ENCODE measurements at places on chromosomes 3 and 15. TPM values are rescaled to one million over a fixed set of nuclear protein-coding genes. Genes with fewer than 3 reads are reported as not detected.

- DNase-seq: no peak
Observed at GRCh38 chr3:50523279-50523811, 19.9 kb upstream of the CACNA2D2 start.

DNA sequence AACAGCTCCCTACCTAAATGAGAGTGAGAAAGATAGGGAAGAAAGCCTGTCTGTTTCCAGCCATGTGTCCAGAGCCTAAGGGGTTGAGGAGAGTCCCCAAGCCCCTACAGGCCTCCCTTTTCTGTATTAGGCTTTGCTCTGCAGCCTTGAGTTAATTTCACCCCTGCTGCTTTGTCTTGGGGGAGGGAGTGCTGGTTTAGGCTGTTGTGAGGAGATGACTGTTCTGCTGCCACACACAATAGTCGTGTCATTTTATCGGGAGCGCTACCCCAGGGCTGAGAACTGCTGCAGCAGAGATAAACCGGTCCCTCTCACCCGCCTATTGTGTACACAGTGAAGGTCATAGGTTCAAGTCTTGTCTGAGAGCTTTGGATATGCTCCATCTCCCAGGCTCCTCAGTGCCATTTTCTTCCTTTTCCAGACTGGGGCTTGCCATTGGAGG, 1.4 kb downstream of the ZNF609 start:
- DNase-seq: no peak

GRCh38 chr3:149018247-149018646, 26.9 kb downstream of the GYG1 start:
- DNase-seq: no peak

DNA sequence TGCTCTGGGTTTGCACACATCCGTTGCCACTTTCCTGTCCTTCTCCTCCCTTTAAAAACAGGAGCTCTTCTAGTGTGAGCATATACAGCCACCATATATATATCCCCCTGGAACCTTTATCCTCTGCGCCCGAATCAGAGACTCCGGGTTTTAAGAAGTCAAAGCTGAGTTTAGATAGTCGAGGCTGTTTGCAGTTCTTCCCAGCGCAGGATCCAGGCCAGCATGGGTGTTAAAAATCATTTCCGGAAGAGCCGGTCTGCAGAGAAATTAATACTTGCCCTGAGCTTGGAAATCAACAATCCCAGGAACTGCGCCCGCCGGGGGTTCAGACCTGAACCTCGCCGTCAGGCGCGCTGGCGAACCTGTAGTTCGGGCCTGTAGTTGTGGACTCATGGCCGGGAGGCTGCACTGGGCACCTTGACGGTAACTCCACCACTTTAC, 2.3 kb downstream of the SHOX2 start:
- DNase-seq: no peak

DNA sequence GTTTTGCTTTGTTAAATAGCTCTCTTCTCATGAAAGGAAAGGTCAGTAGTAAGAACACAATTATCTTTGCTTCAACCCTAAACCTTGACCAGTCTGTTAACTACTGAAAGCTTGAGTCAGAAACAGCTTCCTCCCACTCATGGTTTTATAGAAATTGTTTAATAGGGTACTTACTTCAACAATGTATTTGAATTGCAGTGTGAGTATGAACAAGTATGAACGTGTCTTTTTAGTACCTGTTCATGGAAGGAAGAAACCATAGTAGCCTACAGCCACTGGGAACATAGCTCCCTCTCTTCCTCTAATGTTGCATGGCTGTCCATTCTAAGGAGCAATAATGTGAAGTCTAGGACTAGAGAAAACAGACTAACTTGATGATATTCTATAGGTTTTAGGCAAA, 311.0 kb downstream of the MCTP2 start:
- DNase-seq: no peak

DNA sequence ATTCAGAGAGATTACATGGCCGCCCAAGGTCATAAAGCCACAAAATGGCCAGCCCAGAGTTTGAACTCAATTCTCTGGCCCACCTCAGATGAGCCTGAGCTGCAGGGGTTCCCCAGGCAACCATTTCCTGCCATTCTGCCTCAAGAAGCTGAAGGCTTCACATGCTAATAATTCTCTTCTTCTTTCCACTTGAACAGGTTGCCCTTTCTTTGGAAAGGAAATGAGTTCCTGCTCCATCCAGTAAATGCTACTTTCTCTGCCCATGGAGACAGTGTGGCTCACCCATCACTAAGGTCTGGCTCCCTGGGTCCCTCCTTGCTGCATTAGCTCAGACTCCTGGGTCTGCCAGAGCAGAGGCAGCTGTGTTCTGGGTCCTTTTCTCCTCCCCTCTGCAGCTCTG, 48.2 kb downstream of the TRIM42 start:
- no peak for DNase-seq

GRCh38 chr3:36695113-36695768, 69.1 kb downstream of the DCLK3 start:
- DNase-seq: no peak

GRCh38 chr15:42730135-42730534, 6.8 kb downstream of the CDAN1 start:
- DNase-seq: no peak

Gene ARPP21
- 0.14 TPM for total RNA-seq

Gene ZNF385D
- not detected for total RNA-seq

Gene FSIP1
- total RNA-seq: 0.62 TPM

DNA sequence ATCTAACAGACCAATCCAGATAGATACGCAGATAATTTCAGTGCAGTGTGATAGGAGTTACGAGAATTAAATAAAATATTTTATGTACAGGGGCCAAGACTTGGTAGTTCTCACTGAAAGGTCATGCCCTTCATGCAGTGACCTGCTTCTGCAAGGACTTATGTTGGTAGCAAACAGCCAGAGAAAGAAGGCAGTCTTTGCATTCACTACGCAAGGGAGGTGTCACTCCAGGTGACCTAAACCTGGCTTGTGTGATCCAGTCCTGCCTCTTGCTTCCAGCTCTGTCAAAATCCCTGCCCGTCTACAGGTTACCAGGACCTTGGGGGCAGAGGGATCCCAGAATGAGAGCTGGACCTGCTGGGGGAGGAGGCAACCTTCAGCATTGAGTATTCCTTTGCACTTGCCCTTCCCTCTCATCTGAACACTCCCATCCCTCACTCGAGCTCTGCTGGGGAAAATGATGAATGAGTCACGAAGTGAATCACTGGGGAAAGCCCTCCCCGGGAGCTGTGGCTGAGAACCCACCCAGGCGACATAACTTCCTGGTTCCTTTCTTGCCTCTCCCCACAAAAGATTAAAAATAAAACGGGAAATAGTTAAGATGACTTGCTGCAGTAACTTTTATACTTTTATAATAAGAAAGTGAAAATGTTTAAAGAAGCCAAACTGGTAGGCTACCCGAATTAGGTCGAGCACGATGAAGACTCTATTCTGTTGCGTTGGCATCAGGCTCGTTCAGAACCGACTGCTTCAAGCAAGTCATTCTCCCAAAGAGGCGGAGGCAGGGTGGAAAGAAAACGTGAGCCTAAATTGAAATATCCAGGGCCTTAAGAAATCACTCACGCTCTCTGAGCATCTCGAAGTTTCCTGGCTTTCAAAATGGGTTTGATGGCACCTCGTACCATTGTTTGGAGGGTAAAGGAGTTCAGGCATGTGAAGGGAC, 216.1 kb downstream of the SLCO3A1 start:
- peak; percentile 74 for DNase-seq

Gene TM6SF1
- 17.4 TPM for total RNA-seq

Gene FBXL2
- 12.6 TPM for total RNA-seq

Gene TOP2B
- total RNA-seq: 104 TPM

Gene AMT
- 4.9 TPM for total RNA-seq

Gene CCDC14
- 37.0 TPM for total RNA-seq

GRCh38 chr3:160841455-160841854, 85.4 kb downstream of the PPM1L start:
- DNase-seq: no peak

- no peak for DNase-seq
Observed at GRCh38 chr3:190172751-190173150, 52.1 kb upstream of the P3H2 start.

DNA sequence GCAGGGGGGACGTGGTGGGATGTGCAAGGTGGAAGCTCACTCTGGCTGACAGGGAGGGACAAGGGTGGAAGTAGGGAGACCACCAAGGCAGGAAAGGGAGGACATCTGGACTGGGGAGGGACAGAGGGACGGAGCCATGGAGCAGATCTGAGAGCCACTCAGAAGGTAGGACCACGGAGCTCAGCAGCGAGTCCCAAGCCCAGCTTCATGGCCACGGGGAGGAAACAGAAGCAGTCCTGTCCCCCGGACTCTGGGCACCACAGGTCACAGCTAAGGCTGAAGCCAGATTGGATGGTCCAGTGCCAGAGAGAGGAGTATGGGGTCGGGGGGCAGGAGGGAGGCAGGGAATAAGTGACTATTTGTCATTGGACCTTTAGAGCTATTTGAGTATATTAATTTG, 220.1 kb downstream of the TBC1D2B start:
- no peak for DNase-seq

GRCh38 chr15:79290642-79291275, 8.2 kb downstream of the ANKRD34C start:
- no peak for DNase-seq

DNA sequence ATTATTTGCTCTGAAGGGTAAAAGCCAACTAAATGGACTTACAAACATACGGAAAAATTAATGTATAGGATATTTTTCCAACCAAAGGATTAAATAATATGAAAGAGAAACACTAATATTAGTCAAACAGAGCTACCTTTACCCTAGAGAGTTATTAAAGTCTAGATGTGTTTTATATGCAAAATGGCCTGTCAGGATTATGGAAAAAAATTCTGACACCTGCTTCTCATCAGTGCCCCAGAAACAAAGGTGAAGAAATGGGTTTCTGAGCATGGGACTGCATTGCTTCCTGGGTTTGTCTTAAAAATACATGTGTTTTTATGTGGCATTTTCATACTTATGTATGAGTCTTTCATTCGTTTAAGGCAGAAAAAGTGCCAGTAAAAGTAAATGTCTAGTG, 148.3 kb downstream of the ROBO2 start:
- no peak for DNase-seq

- no peak for DNase-seq
Observed at GRCh38 chr15:60004846-60005351, 788 bp downstream of the FOXB1 start.

GRCh38 chr3:101228441-101228840, 91.9 kb downstream of the IMPG2 start:
- DNase-seq: no peak

Gene TEX264
- total RNA-seq: 75.7 TPM

DNA sequence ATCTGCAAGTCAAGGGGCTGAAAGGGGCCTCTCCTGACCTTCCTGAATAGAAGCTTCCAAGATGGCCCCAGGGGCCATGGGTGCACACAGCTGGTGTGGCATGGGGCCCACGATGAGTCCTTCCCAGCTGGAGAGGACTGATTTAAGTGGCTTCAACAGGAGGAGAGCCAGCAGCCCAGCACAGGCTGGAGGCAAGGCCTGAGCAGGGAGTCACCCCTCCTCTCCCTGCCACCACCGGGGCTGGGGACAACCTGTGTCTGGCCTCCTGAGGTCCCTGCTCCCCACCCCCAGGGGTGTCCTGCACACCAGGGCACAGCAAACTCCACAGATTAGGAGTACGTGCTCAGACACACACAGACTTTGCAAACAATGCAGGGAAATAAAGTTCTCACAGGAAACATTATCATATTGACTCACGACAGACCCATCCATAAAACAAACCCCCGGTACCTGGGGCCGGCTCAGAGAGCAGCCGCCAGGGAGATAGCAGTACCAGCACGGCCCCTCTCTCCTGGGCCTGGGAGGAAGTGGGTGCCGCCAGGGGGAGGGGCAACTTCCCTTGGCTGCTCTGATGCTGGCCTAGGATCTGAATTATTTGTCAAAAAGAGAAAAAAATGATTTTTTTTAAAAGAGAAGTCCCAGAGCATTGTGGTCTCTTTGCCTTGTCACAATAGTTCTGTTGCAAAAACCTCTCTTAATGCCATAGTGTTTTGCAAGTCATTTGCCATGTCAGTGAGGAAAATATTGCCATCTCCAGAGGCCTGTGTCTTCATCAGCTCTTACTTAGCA, 21.9 kb upstream of the TSEN2 start:
- DNase-seq: no peak

GRCh38 chr3:80158332-80158731, 390.5 kb upstream of the ROBO1 start:
- no peak for DNase-seq

Gene MUC4
- 6.9 TPM for total RNA-seq

- no peak for DNase-seq
Observed at GRCh38 chr3:65751123-65751700, 287.5 kb downstream of the MAGI1 start.

DNA sequence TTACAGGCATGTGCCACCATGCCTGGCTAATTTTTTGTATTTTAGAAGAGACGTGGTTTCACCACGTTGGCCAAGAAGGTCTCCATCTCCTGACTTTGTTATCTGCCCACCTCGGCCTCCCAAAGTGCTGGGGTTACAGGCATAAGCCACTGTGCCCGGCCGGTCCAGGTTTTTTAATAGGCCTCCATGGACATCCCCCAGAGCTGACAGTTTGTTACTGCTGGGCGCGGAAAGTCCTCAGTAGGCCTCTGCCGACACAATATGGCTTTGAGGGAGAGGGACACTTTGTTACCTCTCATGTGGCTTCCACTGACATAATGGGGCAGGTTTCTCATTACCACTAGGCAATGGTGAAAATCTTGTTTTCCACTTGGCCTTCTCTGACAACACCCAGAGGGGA, 152.0 kb downstream of the WNT7A start:
- no peak for DNase-seq

GRCh38 chr3:169966951-169967915, 626 bp downstream of the SEC62 start:
- DNase-seq: no peak

GRCh38 chr3:171813897-171814460, 3.7 kb upstream of the PLD1 start:
- DNase-seq: no peak
